A673 (cell line): ENCODE measurements at places on chromosomes 1 and 21.

GRCh38 chr1:245105815-245106410 is 48.9 kb upstream of the KIF26B start:
- no peak for DNase-seq

GRCh38 chr1:44808938-44809917 is 905 bp downstream of the BTBD19 start:
- DNase-seq, result peak; percentile 50

- DNase-seq, result no peak
Measured at GRCh38 chr1:5447503-5447960, 544.7 kb downstream of the NPHP4 start.

DNA sequence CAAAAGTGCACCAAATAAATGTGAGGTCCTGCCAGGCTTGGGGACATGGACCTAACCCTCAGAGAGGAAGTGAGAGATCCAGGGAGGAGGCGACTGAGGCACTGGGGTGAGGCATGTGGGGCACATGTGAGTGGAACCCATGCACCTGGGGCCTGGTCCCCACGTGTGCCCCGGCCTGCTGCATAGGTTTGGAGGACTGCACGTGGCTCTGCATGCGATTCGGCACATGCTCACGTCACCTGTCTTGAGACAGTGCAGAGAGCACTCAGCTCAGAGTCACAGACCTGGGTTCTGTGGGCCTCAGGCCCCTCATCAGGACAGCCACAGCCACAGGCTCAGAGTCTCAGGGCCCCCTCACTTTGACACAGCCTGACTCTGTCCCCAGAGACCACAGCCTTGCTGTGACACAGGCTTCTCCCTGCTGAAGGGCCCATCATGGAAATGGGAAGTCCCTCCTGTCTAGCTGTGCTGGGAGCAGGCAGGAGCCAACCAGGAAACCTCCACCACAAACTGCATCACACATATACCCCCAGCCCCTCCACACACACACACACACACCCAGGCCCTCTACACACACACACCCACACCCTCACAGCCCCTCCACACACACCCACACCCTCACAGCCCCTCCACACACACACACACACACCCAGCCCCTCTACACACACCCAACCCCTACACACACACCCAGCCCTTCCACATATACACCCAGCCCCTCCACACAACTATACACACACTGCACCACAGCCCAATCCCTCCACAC is 48.2 kb downstream of the SLC9A1 start:
- DNase-seq, result peak; percentile 22

- DNase-seq, result no peak
Measured at GRCh38 chr1:39301606-39302005, 97.1 kb downstream of the MACF1 start.

GRCh38 chr1:3393987-3394920 is 60.2 kb upstream of the ARHGEF16 start:
- no peak for DNase-seq

GRCh38 chr1:26015358-26015757 is 6.2 kb upstream of the EXTL1 start:
- DNase-seq, result peak; percentile 48

DNA sequence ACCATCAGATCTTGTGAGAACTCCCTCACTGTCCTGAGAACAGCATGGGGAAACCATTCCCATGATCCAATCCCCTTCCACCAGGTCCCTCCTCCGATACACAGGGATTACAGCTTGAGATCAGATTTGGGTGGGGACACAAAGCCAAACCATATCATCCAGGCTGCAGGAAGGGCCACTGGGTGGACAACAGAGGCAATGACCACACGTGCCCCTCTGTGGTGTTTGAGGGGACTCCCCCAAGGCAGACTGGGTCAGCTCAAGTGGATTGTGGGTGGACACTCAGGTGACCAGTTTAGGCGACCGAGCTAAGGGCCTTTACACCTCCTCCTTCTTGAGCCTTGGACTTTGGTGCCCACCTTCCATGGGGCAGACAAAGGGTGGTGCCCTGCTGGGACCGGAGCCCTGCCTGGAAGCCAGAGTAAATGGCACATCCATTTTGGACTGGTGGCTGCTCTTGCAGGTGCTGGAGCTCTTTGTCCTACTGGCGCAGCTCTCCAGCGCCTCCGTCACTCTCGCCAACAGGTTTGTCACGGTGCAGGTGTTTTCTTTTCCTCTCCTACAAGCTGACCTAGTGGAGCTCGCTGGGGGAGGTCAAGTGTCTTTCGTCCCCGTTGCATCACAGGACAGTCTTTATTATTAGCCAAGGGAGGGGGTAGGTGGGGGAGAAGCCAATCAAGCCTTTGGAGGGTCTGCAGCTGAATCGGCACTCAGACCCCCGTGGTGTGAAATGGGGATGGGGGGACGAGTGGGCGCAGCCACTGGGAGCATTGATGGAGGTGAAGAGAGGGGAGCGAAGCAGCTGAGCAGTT is 37.6 kb downstream of the CRYAA start:
- no peak for DNase-seq

GRCh38 chr1:7341145-7341905 is 429.8 kb upstream of the VAMP3 start:
- DNase-seq, result peak; percentile 37

- DNase-seq, result no peak
Measured at GRCh38 chr1:37360011-37360410, 114.4 kb upstream of the ZC3H12A start.

GRCh38 chr21:29064850-29065481 is 8.5 kb downstream of the CCT8 start:
- DNase-seq, result no peak

DNA sequence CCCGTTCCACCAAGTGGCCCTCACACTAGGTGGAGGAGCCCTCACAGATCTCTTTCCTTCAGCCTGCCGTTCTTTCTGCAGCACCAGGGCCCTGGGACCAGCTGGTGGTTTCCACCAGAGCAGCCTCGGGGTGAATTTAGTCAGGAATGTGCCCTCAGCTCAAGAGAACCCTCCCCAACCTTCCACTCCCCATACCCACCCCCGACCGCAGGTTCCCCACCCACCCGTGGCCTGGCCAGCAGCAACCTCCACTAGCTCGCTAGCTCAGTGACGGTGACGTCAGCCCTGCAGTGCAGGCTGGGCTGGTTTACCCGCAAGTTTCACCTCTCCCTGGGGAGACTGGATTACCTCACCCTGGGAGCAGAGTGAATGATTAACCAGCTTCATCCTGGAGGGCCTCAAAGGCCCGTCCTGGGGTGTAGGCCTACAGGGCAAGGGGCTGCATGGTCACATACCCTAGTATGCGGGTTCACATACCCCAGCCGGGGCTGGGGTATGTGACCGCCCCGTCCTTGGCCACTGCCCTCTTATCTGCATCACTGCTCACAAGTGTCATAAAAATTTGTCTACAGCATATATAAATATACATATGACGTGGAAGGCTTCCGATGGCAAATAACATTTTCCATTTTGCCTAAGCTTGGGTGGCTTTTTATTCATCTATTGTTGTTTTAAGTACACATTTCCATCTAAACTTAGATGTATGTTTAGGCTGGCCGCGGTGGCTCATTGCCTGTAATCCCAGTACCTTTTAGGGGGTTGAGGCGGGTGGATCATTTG is 24.5 kb downstream of the ELF3 start:
- peak; percentile 93 for DNase-seq

DNA sequence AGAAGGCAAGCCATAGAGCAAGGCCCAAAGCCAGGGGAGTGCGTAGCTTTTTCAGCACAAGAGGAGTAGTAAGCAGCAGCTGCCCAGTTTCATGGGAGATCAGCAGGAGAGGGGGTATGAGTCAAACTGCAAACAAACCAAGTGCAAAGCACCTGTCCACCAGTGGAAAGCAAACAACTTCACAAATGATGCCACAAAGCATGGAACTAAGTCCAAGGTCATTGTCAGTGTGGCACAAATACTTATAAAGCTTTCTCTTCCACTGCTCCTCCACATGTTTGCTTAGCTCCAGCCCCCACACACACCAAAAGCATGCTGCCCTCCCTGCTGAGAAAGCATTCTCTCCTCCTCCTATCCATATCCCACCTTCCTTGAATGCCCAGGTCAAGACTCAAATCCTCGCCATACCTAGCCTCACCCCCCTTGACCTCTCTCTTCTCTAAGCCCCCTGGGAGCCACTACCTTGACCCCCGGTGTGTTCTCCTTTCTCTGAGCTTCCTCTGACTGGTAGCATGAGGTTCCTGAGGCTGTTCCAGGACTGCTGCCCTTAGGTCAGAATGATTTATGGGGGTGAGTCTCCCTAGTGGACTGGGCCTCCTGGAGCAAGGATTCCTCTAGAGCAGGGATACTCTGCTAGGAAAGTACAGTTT is 70.4 kb downstream of the DMAP1 start:
- no peak for DNase-seq
